Myometrial cell (primary cell): ENCODE measurements at places on chromosomes 7 and 10. TPM values are rescaled to one million over a fixed set of nuclear protein-coding genes. Genes with fewer than 3 reads are reported as not detected.

EPHA1 gene
- total RNA-seq = not detected in 2 replicates

TRIM8 gene
- total RNA-seq = 129 and 134 TPM in 2 replicates

PHTF2 gene
- 53.5 and 63.1 TPM in 2 replicates for total RNA-seq

TEX36 gene
- not detected in 2 replicates for total RNA-seq

C10orf105 gene
- total RNA-seq = not detected in 2 replicates

MYL10 gene
- not detected in 2 replicates for total RNA-seq

C10orf53 gene
- total RNA-seq = not detected in 2 replicates

CYP26C1 gene
- total RNA-seq = not detected in 2 replicates

CYP3A7 gene
- total RNA-seq = not detected in 2 replicates

USP54 gene
- 17.9 and 23.4 TPM in 2 replicates for total RNA-seq

ZFAND4 gene
- total RNA-seq = 5.8 and 7.5 TPM in 2 replicates

CABCOCO1 gene
- total RNA-seq = 0.53 and 2.6 TPM in 2 replicates

ELOVL3 gene
- not detected in 2 replicates for total RNA-seq

SHH gene
- not detected in 2 replicates for total RNA-seq

TAS2R39 gene
- not detected in 2 replicates for total RNA-seq

FANK1 gene
- total RNA-seq = 0.71 and 1.4 TPM in 2 replicates

NOD1 gene
- total RNA-seq = 4.3 and 5.5 TPM in 2 replicates

YAE1 gene
- total RNA-seq = 18.6 and 22.8 TPM in 2 replicates

PRSS1 gene
- total RNA-seq = not detected in 2 replicates

MMP21 gene
- total RNA-seq = not detected in 2 replicates

HECTD2 gene
- 3.7 and 3.9 TPM in 2 replicates for total RNA-seq

MACROH2A2 gene
- 11.3 and 12.4 TPM in 2 replicates for total RNA-seq

RTKN2 gene
- 0.71 and 0.86 TPM in 2 replicates for total RNA-seq

OPALIN gene
- not detected in 2 replicates for total RNA-seq

ADRA2A gene
- total RNA-seq = not detected in 2 replicates

ENTPD1 gene
- under 0.01 TPM in 1 of 2 replicates, not detected in the other for total RNA-seq

SYT15 gene
- total RNA-seq = not detected in 2 replicates

KCP gene
- total RNA-seq = not detected in 2 replicates

MPP7 gene
- under 0.01 and 2.3 TPM in 2 replicates for total RNA-seq

UBE2D1 gene
- 8.1 and 14.0 TPM in 2 replicates for total RNA-seq
